ENCODE measurements at places on chromosomes 12 and 14. TPM values are rescaled to one million over a fixed set of nuclear protein-coding genes. Genes with fewer than 3 reads are reported as not detected.

ULK1 gene
- total RNA-seq, result 99.3 TPM

GUCY2C gene
- 2.1 TPM for total RNA-seq

MAGOHB gene
- total RNA-seq, result 57.6 TPM

TAS2R14 gene
- total RNA-seq, result 2.8 TPM

CD163 gene
- 0.14 TPM for total RNA-seq

SRRM4 gene
- total RNA-seq, result 1.4 TPM

GALNT16 gene
- 2.9 TPM for total RNA-seq

RIPK3 gene
- total RNA-seq, result 7.5 TPM

STAT2 gene
- total RNA-seq, result 139 TPM

AKAP6 gene
- 4.7 TPM for total RNA-seq

TMPRSS12 gene
- total RNA-seq, result 0.45 TPM

TEX22 gene
- total RNA-seq, result 0.76 TPM

TMEM132C gene
- 61.8 TPM for total RNA-seq

KCNH5 gene
- 0.88 TPM for total RNA-seq

ACSM4 gene
- total RNA-seq, result not detected

TAS2R13 gene
- 1.3 TPM for total RNA-seq

ITGB7 gene
- total RNA-seq, result 3.2 TPM

ARMH4 gene
- 22.0 TPM for total RNA-seq

RASSF9 gene
- total RNA-seq, result 2.0 TPM

GPR68 gene
- 0.58 TPM for total RNA-seq

SYNDIG1L gene
- 0.71 TPM for total RNA-seq

SCNN1A gene
- total RNA-seq, result 29.2 TPM

IL23A gene
- 0.48 TPM for total RNA-seq

DAO gene
- total RNA-seq, result not detected

KSR2 gene
- total RNA-seq, result 2.0 TPM

TAS2R46 gene
- total RNA-seq, result 0.85 TPM

GPR162 gene
- total RNA-seq, result 17.8 TPM

BAZ1A gene
- 27.0 TPM for total RNA-seq

INHBC gene
- not detected for total RNA-seq

CAPRIN2 gene
- total RNA-seq, result 35.5 TPM

TEX52 gene
- not detected for total RNA-seq

C12orf42 gene
- total RNA-seq, result not detected

PRB2 gene
- not detected for total RNA-seq

SPPL3 gene
- 67.7 TPM for total RNA-seq

LAG3 gene
- total RNA-seq, result 2.6 TPM

Measured in type B pancreatic cell (in vitro differentiated cells).